ENCODE measurements at places on chromosomes 5 and 9.

DNA sequence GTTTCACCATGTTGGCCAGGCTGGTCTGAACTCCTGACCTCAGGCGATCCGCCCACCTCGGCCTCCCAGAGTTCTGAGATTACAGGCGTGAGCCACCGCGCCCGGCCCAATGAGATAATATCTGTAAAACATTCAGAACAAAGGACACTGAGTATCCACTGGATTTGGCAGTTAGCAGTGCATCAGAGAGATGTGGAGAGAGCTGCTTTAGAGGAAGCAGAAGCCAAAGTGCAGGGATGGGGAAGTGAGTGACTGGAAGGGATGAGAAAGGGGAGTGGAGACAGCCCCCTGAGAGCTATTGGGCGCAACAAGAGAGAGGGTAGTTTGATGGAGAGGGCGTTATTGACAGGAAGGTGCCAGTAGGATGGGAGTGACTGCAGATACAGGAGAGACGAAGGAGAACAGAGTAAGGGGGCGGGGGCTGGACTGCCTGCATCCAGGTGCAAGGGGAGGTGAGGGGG lies 157.5 kb upstream of the SHB start:
- DNase-seq = peak; percentile 72

DNA sequence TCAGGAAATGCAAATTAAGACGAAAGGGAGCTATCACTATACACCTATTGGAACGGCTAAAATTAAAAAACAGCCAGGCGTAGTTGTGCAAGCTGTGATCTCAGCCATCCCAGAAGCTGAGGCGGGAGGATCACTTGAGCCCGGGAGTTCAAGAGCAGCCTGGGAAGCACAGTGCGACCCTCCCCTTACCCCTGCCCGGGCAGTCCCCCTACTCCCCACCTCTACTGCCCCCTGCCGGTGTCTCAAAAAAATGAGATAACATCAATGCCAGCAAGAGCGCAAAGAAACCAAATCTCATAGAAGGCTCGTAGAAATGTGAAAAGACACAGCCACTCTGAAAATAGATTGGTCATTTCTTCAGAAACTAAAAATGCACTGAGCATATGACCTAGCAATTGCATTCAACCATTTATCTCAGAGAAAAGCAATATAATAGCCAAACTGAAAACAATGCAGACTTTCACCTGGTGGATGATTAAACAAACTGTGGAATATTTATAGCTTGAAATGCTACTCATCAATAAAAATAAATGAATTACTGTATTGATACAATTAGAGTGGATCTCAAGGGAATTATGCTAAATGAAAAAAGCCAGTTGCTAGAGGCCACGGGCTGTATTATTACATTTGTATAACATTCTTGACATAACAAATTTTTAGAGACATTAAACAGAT lies 20.6 kb downstream of the OR2V2 start:
- DNase-seq = no peak

DNA sequence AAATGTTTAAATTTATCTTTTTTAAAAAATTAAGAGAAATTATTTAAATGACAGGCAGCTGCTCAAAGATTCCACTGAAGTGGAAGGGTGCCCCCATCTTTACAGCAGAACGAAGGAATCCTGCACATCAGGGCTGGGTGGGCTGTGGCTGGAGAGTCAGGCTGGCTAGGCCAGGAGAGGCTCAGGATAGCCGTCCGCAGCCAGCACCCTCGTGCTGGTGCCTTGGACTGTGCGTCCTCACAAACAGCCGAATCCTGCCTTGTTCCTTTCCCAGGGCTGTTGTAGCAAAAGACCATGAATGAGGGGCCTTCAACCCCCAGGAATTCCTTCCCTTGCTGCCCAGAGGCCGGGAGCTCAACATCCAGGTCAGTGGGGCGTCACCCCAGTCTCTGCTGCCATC lies 64.6 kb upstream of the FCN1 start:
- DNase-seq = no peak

- no peak for DNase-seq
These were observed 683 bp downstream of the DBN1 start for GRCh38 chr5:177472460-177473442.

GRCh38 chr5:74460694-74461093 lies 179.8 kb downstream of the ENC1 start:
- no peak for DNase-seq

GRCh38 chr9:28206280-28206679 lies 633.0 kb upstream of the C9orf72 start:
- no peak for DNase-seq

DNA sequence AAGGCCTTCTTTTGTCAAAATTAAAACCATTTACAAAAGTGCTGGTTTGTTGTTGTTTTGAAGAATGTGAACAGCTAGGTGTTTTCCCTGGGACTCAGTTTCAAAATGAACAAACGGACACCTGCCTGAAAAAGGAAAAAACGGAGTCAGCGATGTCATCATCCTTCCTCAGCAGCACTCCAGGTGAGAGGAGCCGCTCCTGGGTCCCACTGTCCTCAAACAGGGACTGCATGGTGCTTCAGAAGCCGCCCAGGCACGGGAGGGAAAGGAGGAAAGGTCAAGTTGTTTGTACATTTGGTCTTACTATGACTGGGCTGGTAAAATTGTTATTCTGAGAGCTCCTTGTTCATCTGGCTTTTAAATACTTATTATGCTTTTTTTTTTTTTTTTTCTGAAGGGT lies 69.0 kb upstream of the ZSWIM6 start:
- no peak for DNase-seq
